ENCODE measurements at places on chromosomes 6 and 20.
A peak's percentile ranks its signal among the peaks of the same experiment; 100 is the strongest.

- DNase-seq, result no peak
Measured at GRCh38 chr6:39051399-39052122, 3.0 kb downstream of the GLP1R start.

- no peak for DNase-seq
Measured at GRCh38 chr20:13149371-13150105, 71.5 kb upstream of the ISM1 start.

GRCh38 chr20:4130404-4131189, 115.2 kb upstream of the RNF24 start:
- DNase-seq, result no peak

GRCh38 chr6:104326173-104327001, 533.3 kb downstream of the HACE1 start:
- peak; percentile 55 for DNase-seq

- no peak for DNase-seq
Measured at GRCh38 chr6:140174524-140174923, 800.1 kb upstream of the CITED2 start.

GRCh38 chr6:39082310-39082709, 32.7 kb downstream of the SAYSD1 start:
- no peak for DNase-seq
